ENCODE measurements at places on chromosomes 12 and 14. TPM values are rescaled to one million over a fixed set of nuclear protein-coding genes. Genes with fewer than 3 reads are reported as not detected.

ISM2 gene
- not detected for total RNA-seq

PPFIA2 gene
- 0.16 TPM for total RNA-seq

KRT6A gene
- 0.53 TPM for total RNA-seq

PMEL gene
- not detected for total RNA-seq

SPRYD4 gene
- total RNA-seq, result 4.4 TPM

GPR84 gene
- 0.40 TPM for total RNA-seq

DPY19L2 gene
- total RNA-seq, result 0.32 TPM

MAP3K12 gene
- 2.4 TPM for total RNA-seq

TTC6 gene
- not detected for total RNA-seq

DNA sequence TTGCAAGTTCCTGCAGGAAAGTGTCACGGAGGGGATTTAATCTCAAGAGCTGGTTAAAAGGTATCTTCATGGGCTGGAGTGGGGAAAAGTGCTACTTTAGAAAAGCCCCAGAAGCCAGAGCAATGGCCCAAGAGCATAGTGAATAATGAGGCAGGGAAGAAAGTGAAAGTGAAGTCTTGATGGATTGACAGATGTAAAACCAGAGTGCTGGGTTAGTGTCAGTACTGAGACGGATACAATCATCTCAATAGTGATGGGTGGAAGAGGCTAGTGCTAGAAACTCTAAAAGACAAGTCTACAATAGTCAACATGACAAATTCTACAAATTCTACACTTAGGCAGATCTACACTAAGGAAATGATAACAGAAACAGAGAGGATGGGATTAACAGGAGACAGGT is 68.1 kb downstream of the CIT start:
- no peak for DNase-seq

GRCh38 chr12:16606991-16607390 is 1.0 kb upstream of the LMO3 start:
- DNase-seq, result no peak

- no peak for DNase-seq
Measured at GRCh38 chr12:79191391-79191790, 326.8 kb downstream of the SYT1 start.

GRCh38 chr12:111642681-111643426 is 42.9 kb downstream of the BRAP start:
- no peak for DNase-seq

- DNase-seq, result no peak
Measured at GRCh38 chr12:130338794-130339601, 1.3 kb downstream of the PIWIL1 start.

DNA sequence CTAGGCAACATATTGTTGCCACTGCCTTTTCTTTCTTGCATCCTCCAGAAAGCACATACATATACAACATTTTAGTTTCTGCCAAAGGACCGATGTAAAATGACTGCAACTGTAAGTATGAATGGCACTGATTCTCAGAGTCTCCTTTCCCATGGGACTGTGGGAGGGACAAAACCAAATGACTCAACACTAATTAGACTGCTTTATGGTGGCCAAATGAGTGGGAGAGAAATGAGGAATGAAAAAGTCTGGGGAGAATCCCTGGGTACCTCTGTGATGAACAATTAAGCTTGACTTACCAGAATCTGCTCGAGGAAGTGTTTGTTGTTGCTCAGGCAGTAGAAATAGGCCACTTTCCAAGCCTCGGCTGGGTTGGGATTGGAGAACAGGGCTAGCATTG is 10.1 kb downstream of the ZFYVE26 start:
- no peak for DNase-seq

DNA sequence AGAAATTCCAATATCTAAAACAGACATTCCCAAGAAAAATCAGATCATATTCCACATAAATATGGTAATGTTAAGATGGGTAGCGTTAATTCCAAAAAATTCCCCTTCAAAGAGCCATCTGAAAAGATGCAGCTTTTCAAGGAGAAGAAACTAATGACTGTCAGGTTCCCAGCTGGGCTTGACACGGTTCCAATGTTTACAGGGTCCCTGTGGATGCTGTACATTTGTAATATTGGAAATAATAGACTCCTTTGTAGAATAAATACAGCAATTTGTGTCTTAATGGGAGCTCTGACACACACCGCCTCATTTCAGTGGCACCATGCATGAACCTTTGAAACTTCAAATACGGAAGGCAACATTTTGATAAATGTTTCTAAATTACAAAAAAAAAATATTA is 140.6 kb downstream of the ITPR2 start:
- no peak for DNase-seq

GRCh38 chr12:68037616-68038255 is 48.5 kb downstream of the IFNG-AS1 start:
- no peak for DNase-seq

DNA sequence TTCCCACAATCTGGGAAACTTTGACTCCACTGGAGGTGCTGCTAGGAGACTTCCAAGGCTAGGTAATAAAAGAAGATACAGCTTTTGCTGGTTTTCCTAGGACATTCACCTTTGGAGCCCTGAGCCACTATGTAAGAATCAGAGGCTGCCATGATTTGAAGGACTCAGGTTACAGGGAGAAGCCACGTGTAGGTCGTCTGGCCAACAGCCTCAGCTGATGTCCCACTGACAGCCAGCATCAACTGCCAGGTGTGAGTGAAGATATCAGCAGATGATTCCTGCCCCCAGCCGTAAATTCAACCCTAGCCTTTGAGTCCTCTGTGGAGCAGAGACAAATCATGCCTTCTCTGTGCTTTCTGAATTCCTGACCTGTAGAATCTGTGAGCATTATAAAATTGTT is 27.0 kb downstream of the SMOC1 start:
- no peak for DNase-seq

DNA sequence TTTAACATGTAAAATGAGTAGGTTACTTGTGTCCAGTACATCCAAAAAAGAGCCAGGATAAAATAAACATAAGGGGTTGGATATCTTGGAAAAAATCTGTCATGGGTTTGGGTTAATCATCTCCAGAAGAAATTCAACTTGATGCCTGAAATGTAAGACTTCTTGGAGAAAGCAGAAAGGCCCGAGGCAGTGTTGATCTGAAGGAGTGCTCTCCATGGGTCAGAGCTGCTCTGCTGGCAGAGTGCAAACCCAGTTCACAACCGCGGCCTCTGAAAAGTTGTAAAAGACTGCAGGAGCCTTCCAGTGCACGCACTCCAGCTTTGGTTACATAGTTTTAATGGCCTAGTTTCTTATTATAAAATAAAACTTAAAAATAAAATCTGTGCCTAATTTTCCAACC is 97.3 kb upstream of the ALX1 start:
- no peak for DNase-seq

GRCh38 chr12:110577864-110578693 is 5.0 kb downstream of the PPTC7 start:
- no peak for DNase-seq

GRCh38 chr14:82641050-82641540 is 1107.4 kb upstream of the SEL1L start:
- no peak for DNase-seq

- DNase-seq, result no peak
Measured at GRCh38 chr12:9674226-9674590, 4.7 kb downstream of the CLEC2D start.

- DNase-seq, result no peak
Measured at GRCh38 chr12:14849661-14850060, 6.3 kb upstream of the ART4 start.

- DNase-seq, result no peak
Measured at GRCh38 chr12:39275846-39276245, 167.1 kb downstream of the KIF21A start.

GRCh38 chr14:64612021-64612380 is 62.2 kb downstream of the PPP1R36 start:
- no peak for DNase-seq

GRCh38 chr14:105102361-105102870 is 37.2 kb upstream of the GPR132 start:
- no peak for DNase-seq

DNA sequence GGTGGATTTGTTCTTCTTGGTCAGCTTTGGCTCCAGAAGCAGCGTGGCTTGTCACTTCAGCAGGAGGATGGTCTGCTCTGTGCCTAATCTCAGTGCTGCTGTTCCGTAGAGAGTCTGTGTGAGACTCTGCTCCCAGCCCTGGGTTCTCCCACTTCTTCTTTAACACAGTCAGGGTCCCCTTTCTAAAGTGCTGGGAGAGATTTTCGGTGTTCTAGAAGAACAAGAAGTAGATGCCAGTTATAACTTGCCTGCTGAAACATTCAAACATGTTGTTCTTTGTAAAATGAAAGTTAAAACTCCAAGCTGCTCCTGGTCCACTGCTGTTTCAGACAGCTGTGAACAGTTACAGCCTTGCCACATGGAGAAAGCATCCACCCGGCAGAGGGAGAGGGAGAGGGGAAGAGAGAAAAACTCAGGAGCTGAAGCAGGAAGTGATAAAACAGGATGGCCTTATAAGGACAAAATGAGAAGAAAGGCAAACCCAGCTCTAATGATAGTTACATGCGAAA is 55.2 kb upstream of the CERS5 start:
- DNase-seq, result peak; percentile 35

DNA sequence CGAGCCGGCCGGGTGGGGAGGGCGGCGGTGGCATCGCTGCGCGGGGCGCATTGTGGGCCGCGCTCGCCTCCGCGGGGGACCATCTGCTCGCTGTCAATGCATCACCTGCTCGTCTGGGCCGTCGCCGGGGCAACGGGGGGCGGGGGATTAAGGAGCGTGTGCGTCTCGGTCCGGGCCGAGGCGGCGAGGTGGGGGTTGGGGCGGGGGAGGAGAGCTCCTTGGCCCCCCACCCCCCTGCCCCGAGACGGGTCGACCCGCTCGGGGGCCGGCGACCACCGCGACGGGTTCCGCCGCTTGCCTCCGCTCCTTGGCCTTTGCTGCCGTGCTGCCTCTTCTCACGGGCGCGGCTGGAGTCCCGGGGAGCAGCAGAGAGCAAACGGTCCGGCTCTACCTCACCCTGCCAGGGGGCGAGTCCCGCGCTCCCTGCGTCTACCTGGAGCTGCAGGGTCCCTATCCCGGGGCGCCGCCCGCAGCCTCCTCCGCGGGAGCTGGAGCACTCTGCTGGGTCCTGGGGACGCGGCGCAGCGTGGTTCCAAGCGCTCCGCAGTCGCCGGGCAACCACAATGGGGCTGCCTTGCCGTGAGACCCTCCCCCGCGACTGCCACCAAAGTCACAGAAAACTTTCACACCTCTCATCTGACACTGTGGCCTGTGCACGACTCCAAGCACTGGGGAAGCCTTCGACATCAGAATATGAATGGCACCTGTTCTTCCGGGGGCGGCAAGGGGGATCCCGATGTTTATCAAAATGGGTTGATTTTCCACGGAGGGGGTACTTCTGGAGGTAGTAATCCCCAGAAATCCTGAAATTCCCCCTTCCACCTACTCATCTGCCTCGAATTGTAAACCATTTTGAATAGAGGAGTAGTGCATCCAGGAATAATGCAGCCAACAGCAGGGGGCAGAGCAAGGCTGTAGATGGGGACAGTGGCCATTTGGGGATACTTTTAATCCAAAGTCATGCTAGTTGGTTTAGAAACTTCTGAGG is at the start of gene C12orf42:
TSS of gene C12orf42 (minus strand) at position 500 of the 988 bp plus-strand sequence. CDS start 17,542 bp downstream, outside the sequence.
- DNase-seq, result peak; percentile 16

DNA sequence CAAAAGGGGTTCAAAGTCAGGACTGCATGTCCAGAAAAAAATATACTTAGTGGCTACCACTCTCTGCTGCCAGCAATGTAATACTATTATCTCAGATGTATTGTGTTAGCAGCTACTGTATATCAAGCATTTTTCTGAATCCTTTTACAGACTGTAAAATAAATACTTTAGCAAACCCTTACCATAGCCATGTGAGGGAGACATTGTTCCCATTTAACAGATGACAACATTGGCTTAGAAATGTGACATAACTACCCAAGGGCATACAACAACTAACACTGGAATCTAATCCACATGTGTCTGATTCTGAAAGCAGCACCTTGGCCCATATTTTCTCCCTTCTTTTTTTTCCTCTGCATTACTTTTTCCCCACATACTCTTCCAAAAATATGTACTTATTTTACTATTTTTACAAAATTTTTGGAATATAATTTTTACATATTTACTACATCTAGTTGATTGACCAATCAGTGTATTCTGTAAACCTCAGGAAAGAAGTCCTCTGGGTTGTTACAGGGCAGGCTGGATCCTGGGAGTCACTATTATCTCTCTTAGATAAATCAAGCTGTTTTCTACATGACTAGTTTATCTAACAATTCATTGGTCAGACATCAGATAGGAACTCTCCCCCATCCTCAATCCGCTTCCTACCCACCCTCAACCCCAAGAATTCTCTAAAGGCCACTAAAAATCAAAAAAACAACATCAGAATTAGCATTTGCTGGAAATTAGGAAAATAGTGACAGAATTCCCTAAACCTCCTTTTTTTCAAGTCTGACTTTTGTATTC is 154.1 kb downstream of the BTG1 start:
- no peak for DNase-seq
